ENCODE measurements at places on chromosomes 5 and 9.
A peak's percentile ranks its signal among the peaks of the same experiment; 100 is the strongest.

- no peak for DNase-seq
Observed at GRCh38 chr9:126587187-126588185, 26.2 kb upstream of the LMX1B start.

GRCh38 chr5:1505506-1506241 is 18.1 kb downstream of the LPCAT1 start:
- no peak for DNase-seq

- no peak for DNase-seq
Observed at GRCh38 chr5:77396017-77396416, 96.1 kb downstream of the WDR41 start.

DNA sequence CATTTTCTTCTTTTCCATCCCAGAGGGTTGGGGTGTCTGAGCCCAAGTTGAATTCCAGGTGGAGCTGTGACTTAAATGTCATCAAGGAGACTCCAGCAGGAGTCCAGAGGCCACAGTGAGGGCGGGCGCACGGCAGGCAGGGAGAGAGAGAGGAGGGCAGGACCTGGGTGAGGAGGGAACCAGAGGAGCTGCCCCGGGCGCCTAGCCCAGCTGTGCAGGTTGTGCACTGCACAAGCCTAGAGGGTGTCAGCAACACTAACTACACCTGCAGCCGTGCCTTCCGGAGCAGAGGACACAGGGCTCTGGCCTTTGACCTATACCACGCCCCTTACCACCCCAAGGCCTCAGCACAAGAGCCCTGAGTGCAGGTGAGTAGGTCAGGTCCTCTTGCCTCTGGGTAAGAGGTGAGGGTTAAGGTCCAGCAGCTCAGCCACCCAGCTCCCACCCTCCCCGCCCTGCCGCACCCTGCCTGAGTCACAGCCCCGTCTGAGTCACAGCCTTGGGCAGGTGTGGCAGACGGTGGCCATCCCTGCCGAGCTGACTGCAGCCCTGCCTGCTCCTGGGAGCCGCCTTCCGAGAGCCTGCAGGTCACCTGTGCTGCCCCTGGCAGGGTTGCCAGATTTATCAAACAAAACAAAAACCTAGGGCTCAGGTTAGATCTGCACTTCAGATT is 6.4 kb upstream of the AGPAT2 start:
- DNase-seq: no peak

GRCh38 chr9:71741926-71742648 is 26.2 kb downstream of the CEMIP2 start:
- DNase-seq: no peak

DNA sequence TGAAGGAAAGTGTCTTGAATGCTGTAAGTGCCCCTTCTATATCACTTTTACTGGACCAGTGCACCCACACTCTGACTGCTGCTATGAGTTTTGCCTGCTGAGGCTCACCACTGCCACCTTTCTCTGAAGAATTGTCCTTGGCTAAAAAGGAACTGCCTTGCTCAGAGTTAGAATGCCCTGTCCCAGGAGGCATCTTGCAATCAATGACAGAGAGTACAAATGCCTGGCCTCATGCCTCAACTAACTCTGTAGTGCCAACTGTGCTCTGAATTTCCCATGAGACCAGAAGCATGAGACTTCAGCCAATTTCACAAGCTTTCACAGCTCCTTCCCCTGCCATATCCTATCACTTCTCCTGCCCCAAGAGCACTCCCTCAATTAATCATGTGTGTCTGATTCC is 569.7 kb downstream of the ZNF608 start:
- DNase-seq: no peak

- DNase-seq: no peak
Observed at GRCh38 chr5:123855609-123856008, 343.6 kb downstream of the CSNK1G3 start.

DNA sequence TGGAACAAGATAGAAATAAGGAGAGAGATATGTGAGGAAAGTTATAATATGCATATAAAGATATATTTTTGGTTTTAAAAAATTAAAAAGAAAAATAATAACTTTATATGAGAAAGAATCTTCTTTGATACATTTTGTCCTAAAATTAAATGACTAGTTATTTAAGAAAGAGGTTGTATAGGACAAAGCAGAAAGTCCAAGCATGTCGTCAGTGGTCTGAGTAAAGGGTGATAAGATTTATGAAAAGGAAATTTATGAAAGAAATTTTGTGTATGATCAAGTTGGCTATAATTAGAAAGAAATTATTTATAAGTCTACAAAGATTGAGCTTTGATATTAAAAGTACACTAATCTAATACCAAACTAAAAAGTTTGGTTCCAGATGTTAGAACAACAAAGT is 32.0 kb downstream of the GTF3C4 start:
- DNase-seq: no peak

DNA sequence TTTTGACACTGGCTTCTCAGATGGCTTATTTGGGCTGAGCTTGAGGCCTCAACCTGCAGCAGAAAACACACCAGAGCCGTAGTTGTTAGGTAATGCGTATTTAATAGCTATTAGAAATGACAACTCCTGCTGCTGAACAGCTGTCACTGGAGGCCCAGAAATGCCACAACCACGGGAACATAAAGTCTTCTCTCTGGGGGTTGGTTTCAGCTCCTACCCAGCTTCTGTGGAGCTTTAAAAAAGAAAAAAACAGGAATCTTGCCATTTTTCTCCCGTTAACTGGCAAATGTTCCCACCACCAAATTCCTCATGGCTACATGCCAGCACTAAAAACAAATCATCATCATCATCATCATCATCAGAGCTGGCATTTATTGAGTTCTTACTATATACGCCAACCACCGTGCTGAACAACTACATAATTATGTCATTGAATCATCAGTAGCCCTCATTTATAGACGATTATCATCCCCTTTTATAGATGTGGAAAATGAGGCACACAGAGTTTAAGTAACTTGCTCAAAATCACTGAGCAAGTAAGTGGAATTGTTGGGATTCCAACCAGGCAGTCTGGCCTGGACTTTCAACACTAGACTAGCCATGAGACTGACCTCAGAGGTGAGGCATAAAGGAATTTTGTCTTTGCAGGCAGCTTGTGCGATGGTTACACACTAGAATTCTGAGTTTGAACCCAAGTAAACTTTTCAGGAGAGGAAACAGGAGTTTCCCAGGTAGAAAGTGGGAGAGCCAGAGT is 185.3 kb upstream of the WWC1 start:
- DNase-seq: no peak

GRCh38 chr5:69252437-69252836 is 17.8 kb downstream of the CDK7 start:
- DNase-seq: no peak

DNA sequence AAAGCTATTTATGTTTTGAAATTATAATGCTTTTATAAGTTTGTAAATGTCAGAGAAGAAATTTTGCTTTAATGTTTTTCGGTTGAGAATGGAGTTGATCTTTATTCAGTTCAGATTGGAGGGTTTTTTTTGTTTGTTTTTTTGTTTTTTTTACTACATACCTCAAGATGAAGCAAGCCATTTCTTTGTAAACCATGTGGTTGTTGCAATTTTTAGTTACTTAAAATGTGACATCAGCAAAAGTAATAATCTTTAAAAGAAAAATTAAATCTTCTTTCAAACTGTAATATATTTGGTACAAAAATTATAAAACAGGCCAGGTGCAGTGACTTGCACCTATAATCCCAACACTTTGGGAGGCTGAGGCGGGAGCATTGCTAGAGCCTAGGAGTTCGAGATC is 102.6 kb downstream of the CDC42SE2 start:
- DNase-seq: no peak

- no peak for DNase-seq
Observed at GRCh38 chr5:136311999-136312398, 53.3 kb downstream of the TRPC7 start.

- no peak for DNase-seq
Observed at GRCh38 chr9:24721621-24722020, 175.9 kb upstream of the IZUMO3 start.

DNA sequence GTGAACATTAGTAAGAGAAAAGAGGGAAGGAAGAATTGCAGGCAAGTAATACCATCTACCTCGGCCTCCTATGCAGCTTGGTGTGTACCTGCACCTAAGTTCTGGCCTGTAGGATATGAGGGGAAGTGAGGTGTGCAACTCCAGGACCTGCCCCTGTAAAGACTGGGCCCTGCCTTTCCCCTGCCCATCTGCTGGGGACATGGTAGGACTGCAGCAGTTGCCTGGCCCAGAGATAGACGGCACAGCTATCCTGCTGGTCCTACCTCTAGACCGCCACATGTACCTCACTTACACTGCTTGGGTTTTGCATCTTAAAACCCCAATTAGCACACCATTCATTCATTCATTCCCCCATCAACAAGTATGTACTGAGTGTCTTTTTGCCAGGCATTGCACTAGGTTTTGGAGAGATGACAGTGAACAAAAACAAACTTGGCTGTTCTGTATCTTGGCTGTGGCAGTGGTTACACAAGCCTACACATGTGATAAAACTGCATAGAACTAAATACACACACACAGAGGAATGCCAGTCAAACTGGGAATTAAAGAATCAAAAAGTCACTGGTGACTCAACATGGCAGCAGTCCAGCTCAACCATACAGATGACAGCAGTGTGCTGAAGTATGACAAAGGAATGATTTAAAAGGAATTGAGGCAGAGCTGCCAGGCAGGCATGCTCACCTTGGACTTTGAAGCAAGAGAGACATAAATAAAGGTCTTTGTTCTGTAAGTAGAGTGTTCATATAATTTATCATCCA is 23.3 kb upstream of the MGAT1 start:
- DNase-seq: no peak

- peak; percentile 54 for DNase-seq
Observed at GRCh38 chr9:133955821-133956411, 36.2 kb downstream of the VAV2 start.

GRCh38 chr5:180718810-180719453 is 20.9 kb downstream of the OR2Y1 start:
- DNase-seq: peak; percentile 68

GRCh38 chr5:139402561-139403158 is 1.2 kb downstream of the SPATA24 start:
- peak; percentile 37 for DNase-seq

DNA sequence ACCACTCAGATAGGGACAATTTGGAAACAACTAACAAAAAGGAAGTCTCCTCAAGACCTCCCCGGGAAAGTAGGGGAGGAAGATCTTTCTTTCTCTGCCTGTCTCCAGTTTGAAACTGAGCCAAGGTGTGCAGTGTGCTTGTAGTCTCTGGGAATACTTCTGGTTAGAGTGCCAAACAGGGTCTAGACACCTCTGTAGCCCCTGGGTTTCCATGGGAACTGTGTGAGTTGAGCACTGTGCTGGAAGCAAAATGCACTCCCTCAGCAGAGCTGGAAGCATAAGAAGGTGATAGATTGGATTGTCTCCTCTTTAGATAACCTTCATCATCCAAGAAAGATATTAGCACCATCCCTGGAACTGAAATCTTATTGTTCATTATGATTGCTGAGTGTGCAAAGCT is 129.2 kb upstream of the TNPO1 start:
- DNase-seq: no peak

- DNase-seq: no peak
Observed at GRCh38 chr5:77374686-77375085, 117.4 kb downstream of the WDR41 start.

GRCh38 chr5:141359790-141360426 is at the start of gene PCDHGB2:
PCDHGB2 (plus strand) TSS chr5:141359994; CDS start chr5:141360136, 142 bp downstream.
- DNase-seq: peak; percentile 3

- no peak for DNase-seq
Observed at GRCh38 chr5:173734716-173735115, 118.3 kb upstream of the BOD1 start.

DNA sequence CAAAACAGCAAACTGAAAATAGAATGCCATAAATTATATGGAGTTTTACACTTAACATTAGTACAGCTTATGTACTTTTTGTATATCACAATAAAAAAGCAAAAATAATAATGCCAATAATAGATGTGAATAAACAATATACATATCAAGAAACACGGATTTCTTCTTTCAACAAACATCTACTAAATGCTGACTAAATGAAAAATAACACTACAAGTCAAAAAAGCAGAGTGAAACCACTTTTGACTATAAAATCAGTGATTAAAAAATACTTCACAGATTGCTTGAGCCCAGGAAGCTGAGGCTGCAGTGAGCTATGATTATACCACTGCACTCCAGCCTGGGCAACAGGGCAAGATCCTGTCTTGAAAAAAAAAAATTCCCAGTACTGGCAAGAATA is 32.2 kb downstream of the FANCC start:
- no peak for DNase-seq

DNA sequence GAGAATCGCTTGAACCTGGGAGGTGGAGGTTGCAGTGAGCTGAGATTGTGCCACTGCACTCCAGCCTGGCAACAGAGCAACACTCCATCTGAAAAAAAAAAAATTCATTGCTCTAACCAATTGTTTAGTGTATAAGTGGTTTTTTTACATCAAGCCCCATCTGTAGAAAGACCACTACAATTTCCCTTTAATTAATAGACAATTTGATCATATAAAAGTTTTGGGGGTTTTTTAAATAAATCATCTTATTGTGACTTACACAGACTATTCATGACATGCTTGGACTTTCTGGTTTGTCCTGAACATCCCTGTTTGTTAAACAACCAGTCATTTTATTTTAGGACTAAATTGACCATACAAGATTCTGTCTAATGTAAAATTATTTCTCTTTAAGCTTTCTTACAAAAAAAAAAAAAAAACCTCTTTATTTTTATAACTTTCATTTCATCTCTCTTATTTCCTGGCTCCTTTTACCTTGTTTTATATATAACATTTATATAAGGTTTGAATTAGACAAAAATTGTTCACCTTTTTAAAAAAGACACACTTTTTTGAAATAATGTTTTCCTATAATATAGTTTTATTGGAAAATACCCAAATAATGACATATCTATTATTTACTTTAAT is 9.8 kb upstream of the FANCC start:
- no peak for DNase-seq

- DNase-seq: no peak
Observed at GRCh38 chr5:110376281-110376951, 350.1 kb downstream of the TMEM232 start.

GRCh38 chr9:91127653-91128052 is 234.1 kb downstream of the AUH start:
- DNase-seq: no peak

DNA sequence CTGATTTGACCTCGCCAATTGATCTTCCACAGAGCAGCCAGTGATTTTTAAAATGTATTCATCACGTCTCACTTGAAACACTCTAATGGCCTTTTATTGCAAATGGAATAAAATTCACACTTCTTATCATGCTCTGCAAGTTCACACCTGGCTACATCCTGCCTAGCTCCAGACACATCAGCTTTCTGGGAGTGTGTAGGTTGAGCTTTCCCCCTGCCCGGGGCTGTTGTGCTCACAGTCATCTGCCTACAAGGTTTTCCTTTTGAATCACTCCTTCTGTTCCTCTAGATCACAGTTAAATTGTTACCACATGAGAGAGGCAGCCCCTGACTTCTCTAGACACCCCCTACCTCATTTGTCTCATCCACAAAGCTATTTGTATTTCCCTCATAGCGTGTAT is 674.5 kb downstream of the PRELID2 start:
- no peak for DNase-seq

DNA sequence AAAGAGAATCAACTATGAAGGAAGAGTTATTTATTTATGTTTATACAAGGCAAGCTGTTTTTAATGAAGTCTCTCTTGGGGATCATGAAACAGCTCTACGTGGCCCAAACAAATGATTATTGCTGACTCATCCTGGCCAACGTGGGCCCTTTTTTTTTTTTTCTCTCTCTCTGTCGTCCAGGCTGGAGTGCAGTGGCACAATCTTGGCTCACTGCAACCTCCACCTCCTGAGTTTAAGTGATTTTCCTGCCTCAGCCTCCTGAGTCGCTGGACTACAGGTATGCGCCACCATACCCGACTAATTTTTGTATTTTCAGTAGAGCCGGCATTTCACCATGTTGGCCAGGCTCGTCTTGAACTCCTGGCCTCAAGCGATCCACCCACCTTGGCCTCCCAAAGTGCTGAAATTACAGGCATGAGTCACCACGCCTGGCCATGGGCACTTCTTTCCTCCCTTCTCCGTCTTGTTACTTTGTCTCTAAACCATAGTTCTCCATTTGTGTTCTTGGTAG is 98.3 kb downstream of the BASP1 start:
- DNase-seq: no peak
